ENCODE measurements at places on chromosomes 6 and 20.

- DNase-seq: no peak
Measured at GRCh38 chr20:52631469-52631868, 340.7 kb upstream of the TSHZ2 start.

GRCh38 chr20:5722927-5723326 is 27.3 kb upstream of the SHLD1 start:
- no peak for DNase-seq

DNA sequence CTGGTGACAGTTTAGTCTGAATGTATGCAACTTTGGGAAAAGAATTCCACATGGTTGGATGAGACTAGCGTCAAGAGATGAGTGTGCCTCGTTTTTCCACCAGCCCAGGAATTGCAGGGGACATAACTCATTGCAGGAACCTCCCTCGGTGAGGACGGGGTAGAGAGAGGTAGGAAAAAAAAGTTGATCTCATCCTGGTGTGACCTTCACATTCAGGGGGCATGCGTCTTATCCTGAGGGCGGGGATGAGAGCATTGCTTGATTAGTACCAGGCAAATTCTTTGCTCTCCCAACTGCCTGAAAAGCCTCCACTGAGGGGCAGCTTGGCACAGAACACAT is 11.8 kb downstream of the TLDC2 start:
- DNase-seq: no peak

- DNase-seq: no peak
Measured at GRCh38 chr6:111793711-111794111, 79.5 kb downstream of the FYN start.

DNA sequence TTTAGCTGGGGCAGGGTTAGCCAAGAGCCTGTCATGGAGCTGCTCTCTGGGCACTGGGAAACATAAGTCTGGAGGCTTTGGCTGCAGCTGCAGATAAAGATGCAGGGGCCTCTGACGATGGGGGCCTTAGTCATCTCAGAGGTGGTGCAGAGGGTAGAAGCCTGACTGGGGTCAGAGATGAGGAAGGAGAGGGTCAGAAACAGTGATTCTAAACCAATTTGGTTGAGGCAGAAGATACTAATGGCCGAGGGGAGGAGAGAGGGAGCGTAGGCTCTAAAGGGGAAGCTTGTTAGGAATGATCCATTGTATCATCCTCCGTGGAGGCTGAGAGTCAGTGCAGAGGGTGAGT is 33.8 kb downstream of the PLEKHG1 start:
- no peak for DNase-seq

GRCh38 chr6:33197431-33198048 is 2.9 kb downstream of the RXRB start:
- DNase-seq: no peak

DNA sequence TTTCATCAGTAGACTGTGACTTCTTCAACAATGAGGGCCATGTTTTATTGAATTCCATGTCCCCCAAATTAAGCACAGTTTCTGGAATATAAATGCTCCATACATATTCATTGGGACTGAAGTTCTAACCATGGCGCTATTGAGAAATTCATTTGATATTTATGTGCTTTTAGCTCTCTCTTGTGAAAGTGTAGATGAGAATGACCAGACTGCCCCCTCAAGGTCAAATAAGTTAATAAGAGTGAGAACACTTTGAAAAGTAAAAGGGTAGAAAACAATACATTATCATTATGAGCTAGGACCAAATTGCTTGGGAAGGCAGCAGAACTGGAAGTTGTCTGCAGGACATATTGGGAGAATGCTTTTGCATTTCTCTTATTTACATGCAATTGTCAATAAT is 597.9 kb downstream of the EPM2A start:
- DNase-seq: no peak

DNA sequence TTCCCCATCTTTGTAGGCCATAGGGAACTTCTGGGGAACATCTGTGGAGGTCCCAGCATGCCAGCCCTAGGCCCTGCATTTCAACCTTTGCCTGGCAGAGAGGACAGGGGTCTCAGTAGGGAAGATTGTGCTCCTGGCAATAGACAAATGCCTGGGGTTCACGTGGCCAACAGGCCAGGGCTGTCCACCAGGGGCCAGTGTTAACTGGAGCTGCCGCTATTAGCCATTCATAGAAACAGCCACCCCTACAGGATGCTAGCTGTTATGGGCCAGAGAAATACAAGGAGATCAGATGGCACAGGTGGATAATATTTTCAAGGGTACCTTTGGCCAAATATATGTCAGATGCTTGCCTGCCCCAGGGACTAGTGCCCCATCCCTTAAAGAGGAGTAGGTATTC is 932.9 kb downstream of the QKI start:
- DNase-seq: no peak

DNA sequence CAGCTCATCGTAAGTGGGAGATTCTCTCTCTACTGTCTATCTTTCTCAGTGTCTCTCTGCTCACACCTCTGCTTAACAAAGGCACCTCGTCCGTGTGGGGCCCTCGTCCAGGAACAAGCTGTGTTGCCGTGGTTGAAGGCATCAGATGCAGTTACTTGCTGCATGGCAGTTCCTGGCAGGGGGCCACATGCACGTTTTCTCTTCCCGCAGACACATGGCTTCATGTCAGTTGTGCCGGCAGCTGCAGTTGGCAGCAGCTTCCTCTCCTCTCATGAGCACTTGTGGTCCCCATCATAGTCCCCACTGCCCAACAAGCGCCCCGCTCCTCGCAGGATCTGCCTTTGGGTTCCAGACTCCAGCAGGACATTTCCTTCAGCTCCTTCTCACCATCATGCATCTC is 7.1 kb upstream of the AFDN start:
- no peak for DNase-seq

- DNase-seq: no peak
Measured at GRCh38 chr6:29681811-29682210, 859 bp upstream of the ZFP57 start.

DNA sequence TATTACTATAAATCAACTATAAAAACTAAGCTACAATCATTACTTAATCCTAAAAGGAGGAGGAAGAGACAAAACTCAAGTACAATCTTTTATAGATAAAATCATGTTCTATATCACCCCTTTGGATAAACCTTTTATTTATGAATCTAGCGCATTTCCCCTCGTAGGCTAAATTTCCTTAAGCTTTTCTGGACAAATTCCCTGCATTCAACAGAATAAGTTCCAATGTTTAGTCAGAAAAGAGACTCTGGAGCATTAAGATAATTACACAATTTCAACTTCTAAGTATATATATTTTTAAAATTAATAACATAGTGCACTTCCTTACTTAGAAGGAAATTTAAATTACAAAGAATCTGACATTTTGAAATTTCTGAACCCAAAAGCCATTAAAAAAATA is 37.9 kb downstream of the ATXN1 start:
- DNase-seq: no peak

DNA sequence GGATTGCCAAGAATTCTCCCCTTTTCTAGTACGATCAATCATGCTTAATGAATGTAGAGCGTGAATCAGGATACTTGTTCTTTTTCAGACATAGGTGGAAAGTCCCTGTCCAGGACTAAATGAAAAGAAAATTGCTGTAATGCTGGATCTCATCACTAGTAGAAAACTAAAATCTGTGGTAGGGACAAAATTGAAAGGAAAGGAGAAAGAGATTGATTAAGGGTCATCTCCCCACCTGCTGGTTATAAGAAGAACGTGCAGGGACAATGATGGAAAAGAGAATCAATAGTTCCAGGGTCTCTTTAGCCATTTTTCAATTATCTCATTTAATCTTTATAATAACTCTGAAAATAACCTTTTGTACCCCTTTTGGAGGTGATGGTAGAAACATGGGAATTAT is 18.7 kb upstream of the HLA-DRB1 start:
- DNase-seq: no peak

DNA sequence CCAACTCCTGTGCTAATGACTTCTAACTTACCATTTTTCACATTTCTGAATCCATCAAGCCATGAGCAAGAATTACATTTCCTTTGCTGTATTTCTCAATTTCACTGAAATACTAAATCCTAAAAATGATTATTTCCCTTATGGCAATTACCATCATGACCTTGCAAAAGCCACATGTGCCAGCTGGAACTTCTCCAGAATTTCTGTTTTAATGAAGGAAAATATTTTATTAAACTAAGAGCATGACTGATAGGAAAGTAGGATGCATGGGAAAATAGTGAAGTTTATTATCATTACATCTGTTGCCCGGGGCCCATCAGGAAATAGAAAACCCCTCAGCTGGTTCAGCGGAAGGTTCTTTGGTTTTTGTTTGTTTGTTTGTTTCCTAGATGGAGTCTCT is 14.4 kb upstream of the TMEM242 start:
- DNase-seq: no peak

- no peak for DNase-seq
Measured at GRCh38 chr6:143369971-143370370, 80.5 kb downstream of the ADAT2 start.

DNA sequence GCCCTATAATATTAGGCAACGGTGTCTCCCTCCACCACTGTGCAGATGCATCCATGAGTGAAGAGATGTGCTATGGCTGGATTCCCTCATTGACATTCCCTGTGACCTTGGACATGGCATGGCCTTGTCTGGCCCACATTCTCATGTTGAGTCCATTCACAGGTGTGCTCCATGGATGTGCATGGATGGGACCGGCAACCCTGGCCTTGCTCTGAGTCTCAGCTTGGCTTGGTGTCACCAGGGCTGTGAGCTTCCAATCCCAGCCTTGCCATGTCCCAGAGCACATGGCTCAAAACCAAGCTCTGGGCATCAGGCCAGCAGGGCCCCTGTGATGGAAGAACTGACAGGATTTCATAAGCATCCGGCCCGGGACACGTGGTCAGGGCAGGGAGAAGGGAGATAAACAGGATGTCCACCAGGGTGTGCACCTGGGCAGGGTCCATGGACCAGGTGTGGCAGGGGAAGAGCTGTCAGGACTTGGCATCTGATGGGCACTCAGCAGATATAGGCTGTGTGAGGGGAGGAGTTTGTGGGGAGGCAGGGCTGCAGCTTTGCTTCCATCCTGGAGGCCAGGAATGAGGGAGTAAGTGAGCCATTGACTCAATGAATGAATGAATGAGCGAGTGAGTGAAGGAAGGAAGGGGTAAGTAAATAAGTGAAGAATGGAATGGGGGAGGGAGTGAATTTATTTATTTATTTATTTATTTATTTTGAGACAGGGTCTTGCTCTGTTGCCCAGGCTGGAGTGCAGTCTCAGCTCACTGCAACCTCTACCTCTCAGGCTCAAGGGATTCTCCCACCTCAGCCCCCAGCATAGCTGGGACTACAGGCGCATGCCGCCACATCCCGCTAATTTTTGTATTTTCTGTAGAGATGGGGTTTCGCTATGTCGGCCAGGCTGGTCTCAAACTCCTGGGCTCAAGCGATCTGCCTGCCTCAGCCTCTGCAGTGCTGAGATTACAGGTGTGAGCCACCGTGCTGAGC is 15.7 kb downstream of the NRSN2 start:
- no peak for DNase-seq

DNA sequence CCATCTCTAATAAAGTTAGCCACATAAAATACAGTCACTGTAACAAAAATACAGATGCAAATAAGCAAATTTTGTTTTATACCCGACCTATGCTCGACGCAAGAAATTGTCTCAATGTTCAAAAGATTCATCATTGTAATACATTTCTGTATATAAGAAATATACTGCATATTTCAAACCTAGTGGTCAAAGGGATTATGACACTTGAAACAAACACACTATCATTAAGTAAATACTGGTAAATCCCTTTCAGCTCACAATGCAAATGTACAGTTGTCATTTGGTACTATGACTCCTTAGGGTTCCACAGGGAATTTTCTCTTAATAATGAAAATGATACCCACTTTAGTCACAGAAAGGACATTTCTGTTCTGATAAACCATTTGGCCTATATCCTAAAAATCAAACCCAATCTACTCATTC is 2.2 kb downstream of the HIVEP2 start:
- no peak for DNase-seq

- DNase-seq: no peak
Measured at GRCh38 chr6:439641-440167, 48.2 kb downstream of the IRF4 start.

DNA sequence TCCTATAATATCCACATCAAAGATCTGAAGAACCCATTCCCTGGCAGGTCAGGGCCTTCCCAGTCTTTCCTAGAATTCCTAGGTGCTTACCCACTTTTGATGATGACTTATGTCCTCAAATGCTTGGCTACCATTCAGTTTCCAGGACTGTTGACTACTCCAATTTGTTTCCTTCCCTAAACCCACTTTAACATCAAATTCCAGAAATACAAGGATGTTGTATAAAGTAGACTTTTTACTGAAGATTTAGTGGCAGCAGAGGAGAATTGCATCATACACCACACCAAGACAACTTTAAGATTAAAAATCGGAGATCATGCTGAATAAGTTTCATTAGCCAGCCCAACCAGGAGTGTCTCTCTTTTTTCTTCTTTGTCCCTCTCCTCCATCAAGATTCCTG is 203.3 kb upstream of the LAMP5 start:
- no peak for DNase-seq

DNA sequence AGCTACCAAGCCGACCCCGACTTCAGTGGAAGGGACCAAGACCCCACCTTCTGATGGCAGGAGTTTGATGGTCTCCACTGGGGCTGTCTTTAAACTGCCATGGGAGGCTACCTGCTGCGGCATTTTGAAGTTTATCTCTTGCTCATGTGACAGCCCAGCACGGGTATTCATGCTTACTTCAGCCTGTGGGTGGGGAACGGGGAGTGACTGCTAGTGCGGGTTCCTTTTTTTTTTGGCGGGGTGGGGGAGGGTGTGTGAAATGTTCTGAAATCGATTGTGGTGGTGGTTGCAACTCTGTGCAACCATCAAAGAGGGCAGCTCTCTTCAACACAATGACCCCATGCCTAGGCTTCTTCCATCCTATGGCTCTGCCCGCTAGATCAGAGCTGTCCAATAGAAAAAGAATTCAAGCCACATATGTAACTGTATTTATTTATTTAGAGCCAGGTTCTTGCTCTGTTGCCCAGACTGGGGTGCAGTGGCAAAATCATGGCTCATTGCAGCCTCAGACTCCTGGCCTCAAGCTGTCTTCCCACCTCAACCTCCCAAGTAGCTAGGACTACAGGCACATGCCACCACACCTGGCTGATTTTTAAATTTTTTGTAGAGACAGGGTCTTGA is 53.7 kb downstream of the PPP1R16B start:
- no peak for DNase-seq

GRCh38 chr6:138101946-138102731 is 5.1 kb downstream of the PERP start:
- DNase-seq: no peak
